HT-29 (cell line): ENCODE measurements at places on chromosomes 11 and 22.

DNA sequence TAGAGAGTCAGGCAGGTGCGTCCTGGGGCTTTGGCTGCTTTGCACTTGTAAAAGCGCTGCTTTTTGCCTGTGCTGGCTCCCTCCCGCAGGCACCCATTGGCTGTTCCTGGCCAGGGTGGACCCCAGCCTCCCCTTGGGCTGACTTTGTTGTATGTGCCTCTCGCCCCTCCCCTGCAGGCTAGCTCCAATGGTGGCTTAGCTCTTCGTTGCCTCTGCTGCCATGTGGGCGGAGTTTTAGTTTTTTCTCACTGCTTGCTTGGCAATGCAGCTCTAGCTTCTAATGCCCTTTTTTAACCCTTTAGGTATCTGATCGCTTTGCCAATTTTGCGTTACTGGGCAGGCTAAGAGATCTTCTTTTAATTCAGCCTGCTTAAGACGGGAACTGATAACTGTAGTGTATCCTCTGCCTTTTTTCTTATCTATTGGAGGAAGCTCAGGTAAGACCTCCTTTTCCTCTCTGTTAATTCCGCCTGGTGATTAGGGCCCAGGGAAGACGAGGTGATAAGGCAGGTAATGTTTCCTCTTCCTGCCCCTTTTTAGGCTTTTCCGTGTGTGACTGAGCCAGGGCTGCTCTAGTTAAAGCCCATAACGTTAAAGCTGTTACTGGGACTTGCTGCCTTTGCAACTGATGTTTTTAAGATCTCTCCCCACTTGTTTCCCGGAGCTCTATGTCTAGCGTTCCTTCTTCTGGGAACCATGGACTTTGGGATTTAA is 11.7 kb upstream of the GLYATL1 start:
- peak; percentile 12 for DNase-seq

- DNase-seq, result no peak
Observed at GRCh38 chr22:50080077-50080465, 5.2 kb downstream of the MLC1 start.

DNA sequence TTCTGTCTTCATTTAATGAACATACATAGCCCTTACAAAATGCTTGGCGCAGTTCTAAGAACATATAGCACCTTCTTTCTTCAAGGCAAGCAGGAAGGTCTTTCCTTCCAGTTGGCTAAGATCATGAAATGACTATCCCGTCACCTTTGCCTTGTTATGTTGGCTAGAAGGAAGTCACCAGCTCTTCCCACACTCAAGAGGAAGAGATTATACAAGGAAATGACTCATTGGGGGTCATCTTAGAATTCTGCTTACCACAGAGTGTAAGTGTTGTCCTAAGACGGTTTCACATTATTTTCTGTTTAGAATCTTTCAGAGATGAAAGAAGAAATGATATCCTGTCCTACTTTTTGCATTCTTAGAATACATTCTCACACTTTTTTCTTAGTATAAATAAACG is 808.0 kb upstream of the LUZP2 start:
- peak; percentile 74 for DNase-seq

GRCh38 chr11:69637941-69638871 is 2.8 kb upstream of the CCND1 start:
- peak; percentile 89 for DNase-seq

- DNase-seq, result no peak
Observed at GRCh38 chr22:45564349-45565030, 61.8 kb downstream of the FBLN1 start.

DNA sequence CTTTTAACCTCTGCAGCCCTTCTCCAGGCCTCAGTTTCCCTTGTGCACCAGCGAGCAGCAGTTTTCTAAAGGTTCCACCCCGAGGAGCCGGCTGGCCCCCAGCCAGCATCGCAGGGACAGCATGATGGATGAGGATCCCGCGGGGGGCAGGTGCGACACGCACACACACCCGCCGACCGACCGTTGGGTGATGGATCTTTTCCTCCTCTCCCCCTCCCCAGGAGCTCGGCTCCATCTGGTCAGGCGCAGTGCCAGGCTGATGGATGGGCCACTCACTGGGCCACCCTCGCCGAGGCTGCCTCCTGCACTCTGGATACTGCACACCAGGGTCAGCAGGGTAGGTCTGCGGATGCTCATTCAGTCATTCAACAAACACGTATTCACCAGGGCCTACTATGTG is 12.8 kb upstream of the CABP7 start:
- no peak for DNase-seq

- no peak for DNase-seq
Observed at GRCh38 chr11:92854952-92855351, 114.5 kb upstream of the MTNR1B start.
